Activated naive CD8-positive, alpha-beta T cell treated with anti-CD3 and anti-CD28 coated beads, Interleukin-2, amount 10 ng/mL, durations not matched to agents 7 days and 5 days (primary cell): ENCODE measurements at places on chromosomes 4 and X.
A peak's percentile ranks its signal among the peaks of the same experiment; 100 is the strongest.

DNA sequence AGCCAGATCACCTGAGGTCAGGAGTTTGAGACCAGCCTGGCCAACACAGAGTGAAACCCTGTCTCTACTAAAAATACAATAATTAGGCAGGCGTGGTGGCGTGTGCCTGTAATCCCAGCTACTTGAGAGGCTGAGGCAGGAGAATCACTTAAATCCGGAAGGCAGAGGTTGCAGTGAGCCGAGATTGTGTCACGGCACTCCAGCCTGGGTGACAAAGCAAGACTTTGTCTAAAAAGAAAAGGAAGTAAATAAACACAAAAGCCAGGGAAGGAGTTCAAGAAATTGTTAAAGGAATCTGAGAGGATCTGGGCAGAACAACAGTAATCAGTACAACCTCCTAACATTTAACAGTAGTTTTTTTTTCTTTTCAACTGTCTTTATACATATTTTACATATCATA lies 48.7 kb upstream of the ARHGEF6 start:
- H3K27me3 ChIP-seq, result no peaks in the 10 kb centered on the region
- DNase-seq, result no peak
- H3K36me3 ChIP-seq, result peaks cover 11% of the 10 kb centered on the region
- H3K4me3 ChIP-seq, result no peak overlapping the region
- no peak overlapping the region for H3K27ac ChIP-seq
- no peaks in the 10 kb centered on the region for H3K4me1 ChIP-seq

DNA sequence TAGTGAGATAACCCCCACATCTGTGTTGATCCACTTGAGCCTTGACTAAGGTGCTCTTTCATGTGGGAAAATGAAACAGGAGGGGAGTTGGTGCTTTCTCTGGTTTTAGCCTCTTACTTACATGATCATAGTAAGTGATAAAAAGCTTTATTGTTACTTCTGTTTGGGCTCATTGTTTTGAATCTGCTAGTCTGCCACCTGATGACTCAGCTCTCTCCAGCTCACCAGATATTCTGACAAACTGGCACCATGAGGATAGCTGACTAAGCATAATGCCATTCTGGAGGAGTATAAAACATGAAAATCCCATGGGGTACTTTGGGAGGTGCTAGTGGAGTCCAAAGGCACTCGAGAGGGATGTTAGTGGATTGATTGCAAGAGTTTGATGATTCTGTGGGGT lies 824.0 kb downstream of the RAPGEF2 start:
- H3K27me3 ChIP-seq, result no peaks in the 10 kb centered on the region
- H3K36me3 ChIP-seq, result no peaks in the 10 kb centered on the region
- no peak overlapping the region for H3K4me3 ChIP-seq
- no peak for DNase-seq
- no peaks in the 10 kb centered on the region for H3K4me1 ChIP-seq
- H3K27ac ChIP-seq, result no peak overlapping the region

DNA sequence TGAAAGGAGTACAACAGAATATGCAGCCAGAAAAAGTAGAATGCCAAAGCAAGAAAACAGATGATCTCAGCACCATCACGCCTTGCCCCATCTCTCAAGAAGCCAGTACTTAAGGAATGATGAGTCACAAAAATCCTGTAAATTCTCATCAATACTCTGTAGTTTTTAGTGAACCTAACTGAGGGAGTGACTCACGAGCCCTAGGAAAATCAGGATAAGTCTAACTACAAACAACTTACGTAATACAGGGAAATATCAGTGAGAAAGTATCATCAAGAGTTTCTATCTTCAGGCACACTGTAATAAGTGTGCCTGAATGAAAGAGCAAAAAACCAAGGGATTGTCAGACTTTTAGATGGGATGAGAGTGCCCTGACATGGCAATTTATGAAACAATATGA lies 644.4 kb downstream of the STPG2 start:
- H3K4me1 ChIP-seq, result no peaks in the 10 kb centered on the region
- H3K27ac ChIP-seq, result no peak overlapping the region
- no peak overlapping the region for H3K4me3 ChIP-seq

DNA sequence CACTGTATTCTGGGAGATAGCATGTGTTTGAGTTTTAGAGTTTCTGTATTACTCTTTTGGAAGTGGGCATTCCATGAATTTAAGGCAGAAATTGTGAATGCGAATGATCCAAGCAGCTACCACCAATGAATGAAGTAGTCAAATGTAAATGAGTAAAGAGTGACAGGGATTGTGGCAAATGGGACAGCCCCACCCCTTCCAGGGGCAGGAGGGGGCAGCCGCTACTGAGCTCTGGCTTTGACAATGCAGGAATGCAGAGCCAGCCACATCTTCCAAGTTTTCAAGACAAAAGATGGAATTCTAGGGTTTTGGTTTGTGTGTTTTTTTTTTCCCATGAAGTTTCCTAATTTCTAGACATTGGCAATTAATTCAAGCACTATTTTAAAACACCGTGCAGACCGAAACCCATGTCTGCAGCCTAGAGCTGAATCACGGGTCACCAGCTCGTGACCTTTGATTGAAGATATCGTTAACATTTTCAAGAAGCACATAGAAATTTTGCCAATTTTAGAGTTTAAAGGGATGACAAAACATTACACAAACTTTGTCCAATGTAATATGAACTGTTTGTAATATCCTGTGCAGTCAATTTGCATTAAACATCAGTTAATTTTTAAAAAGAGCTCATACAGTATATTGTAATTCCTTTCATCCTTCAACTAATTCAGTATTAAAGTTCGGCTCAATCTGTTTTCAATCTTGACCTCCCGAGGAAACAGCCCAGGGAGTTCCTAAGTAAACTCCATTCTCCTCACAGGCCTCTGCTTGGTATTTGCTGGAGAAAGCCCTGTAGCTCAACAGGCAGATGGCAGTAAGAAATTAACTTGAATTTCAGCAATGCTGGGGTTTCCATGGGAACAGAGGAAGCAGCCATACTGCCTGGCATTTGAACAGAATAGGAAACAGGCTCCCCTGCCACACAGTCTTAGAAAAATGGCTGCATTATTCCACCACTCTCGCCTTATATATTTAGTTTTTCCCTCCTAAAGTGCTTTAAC lies 83.4 kb downstream of the UCHL1 start:
- DNase-seq, result no peak
- H3K36me3 ChIP-seq, result no peaks in the 10 kb centered on the region
- no peak overlapping the region for H3K27ac ChIP-seq
- H3K27me3 ChIP-seq, result peaks cover 3% of the 10 kb centered on the region

GRCh38 chr4:100098011-100098545 lies 92.2 kb downstream of the DDIT4L start:
- no peaks in the 10 kb centered on the region for H3K36me3 ChIP-seq
- H3K4me1 ChIP-seq, result peaks cover 39% of the 10 kb centered on the region
- no peak for DNase-seq
- H3K27me3 ChIP-seq, result no peaks in the 10 kb centered on the region

DNA sequence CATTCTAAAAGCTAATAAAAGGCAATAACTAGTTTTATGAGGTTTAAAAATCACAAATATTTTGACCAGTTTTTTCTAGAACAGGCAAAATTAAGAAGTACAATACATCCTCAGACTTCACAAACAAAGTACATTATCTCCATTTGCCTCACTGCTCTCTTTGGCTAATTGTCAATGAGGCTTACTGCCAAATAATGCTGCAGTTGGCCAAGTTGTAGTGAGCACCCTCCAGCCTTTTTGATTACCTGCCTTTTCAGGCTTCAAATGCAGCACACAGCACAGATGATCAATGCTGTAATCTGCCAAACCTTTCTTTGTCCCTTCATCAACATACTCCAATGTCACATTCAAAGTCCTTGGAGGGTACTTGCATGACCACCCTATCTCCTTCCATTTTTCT lies 605.2 kb downstream of the KLHL13 start:
- DNase-seq, result no peak
- no peak overlapping the region for H3K4me3 ChIP-seq
- H3K27me3 ChIP-seq, result no peaks in the 10 kb centered on the region
- H3K4me1 ChIP-seq, result no peaks in the 10 kb centered on the region
- H3K27ac ChIP-seq, result no peak overlapping the region

DNA sequence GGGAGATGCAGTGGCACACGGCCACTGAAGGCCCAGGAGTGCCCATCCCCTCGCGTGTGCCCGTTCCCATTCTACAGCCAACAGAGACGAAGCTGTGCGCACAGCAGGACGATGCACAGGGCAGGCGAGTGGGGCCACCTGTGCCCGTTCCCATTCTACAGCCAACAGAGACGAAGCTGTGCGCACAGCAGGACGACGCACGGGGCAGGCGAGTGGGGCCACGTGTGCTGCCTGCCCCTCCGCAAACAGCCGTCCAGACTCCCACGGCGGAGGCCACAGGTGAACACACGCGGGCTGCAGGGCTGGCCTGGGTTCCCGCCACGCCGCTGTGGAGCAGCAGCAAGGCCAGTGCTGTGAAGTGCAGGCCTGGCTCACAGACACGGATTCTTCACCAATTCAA lies 32.0 kb downstream of the GAK start:
- H3K27ac ChIP-seq, result no peak overlapping the region
- H3K36me3 ChIP-seq, result peaks cover 7% of the 10 kb centered on the region
- no peaks in the 10 kb centered on the region for H3K4me1 ChIP-seq
- no peak overlapping the region for H3K4me3 ChIP-seq

- H3K27me3 ChIP-seq, result no peaks in the 10 kb centered on the region
- H3K4me3 ChIP-seq, result no peak overlapping the region
- H3K27ac ChIP-seq, result no peak overlapping the region
- peaks cover 3% of the 10 kb centered on the region for H3K4me1 ChIP-seq
- peak; percentile 64 for DNase-seq
These were observed 43.7 kb downstream of the NSG1 start for GRCh38 chr4:4430492-4431195.

- H3K4me1 ChIP-seq, result no peaks in the 10 kb centered on the region
- no peak overlapping the region for H3K27ac ChIP-seq
- DNase-seq, result no peak
- H3K4me3 ChIP-seq, result no peak overlapping the region
- no peaks in the 10 kb centered on the region for H3K36me3 ChIP-seq
These were observed 208.7 kb downstream of the PDGFC start for GRCh38 chr4:156762851-156763250.

- DNase-seq, result no peak
- H3K4me3 ChIP-seq, result no peak overlapping the region
- H3K4me1 ChIP-seq, result peaks cover 17% of the 10 kb centered on the region
- no peak overlapping the region for H3K27ac ChIP-seq
These were observed 2.7 kb upstream of the COMMD8 start for GRCh38 chr4:47466056-47466785.

GRCh38 chrX:134654398-134655012 lies 3.8 kb downstream of the PLAC1 start:
- no peak for DNase-seq
- H3K27me3 ChIP-seq, result peaks cover 4% of the 10 kb centered on the region
- no peaks in the 10 kb centered on the region for H3K4me1 ChIP-seq
- no peak overlapping the region for H3K27ac ChIP-seq
- no peaks in the 10 kb centered on the region for H3K36me3 ChIP-seq

DNA sequence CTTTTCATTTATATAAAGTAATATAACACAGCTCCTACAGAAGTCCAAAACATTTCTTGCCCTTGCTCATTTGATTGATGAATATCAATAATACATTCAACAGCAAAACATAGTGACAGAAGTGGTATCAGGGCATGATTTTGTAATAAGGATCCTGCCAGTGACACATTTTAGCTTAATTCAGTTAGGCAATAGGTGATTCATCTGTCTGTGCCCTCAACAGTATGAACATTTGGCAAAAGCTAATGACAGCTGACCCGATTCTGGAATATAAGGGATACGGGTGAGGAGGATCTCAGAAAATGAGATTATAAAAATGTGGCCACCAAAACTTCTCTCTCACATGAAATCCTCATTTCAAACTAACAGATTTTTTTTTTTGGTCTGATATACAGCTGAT lies 294.0 kb downstream of the CAMK2D start:
- peaks cover 5% of the 10 kb centered on the region for H3K4me1 ChIP-seq
- H3K4me3 ChIP-seq, result no peak overlapping the region
- H3K36me3 ChIP-seq, result peaks cover 20% of the 10 kb centered on the region
- H3K27ac ChIP-seq, result no peak overlapping the region

- H3K27me3 ChIP-seq, result no peaks in the 10 kb centered on the region
- H3K4me1 ChIP-seq, result no peaks in the 10 kb centered on the region
- DNase-seq, result no peak
- H3K4me3 ChIP-seq, result no peak overlapping the region
- H3K27ac ChIP-seq, result no peak overlapping the region
These were observed 33.8 kb upstream of the FAT4 start for GRCh38 chr4:125280892-125281403.

DNA sequence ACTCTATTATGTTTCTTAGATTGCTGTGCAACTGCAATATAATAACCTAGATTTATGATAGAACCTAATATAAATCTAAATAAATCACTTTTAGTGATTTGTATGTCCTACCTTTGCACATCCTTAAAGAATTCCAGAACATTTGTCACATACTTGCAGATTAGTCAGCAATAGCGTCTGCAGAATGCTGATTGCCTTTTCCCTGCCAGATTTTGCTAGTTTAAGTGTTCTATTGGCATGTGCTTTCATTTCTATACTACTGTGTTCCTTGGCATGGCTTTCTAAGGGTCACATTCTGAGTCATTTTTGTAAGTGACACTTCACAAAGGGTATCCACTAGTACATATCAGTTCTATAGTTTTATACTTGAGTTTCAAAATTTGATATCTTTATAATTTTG lies 303.1 kb upstream of the GIMD1 start:
- no peak overlapping the region for H3K27ac ChIP-seq
- no peaks in the 10 kb centered on the region for H3K36me3 ChIP-seq
- no peaks in the 10 kb centered on the region for H3K4me1 ChIP-seq
- no peak for DNase-seq

GRCh38 chrX:53288189-53288588 lies 6.8 kb upstream of the IQSEC2 start:
- H3K27me3 ChIP-seq, result no peaks in the 10 kb centered on the region
- peak overlapping the region; percentile 77 for H3K4me3 ChIP-seq
- peak overlapping the region; percentile 82 for H3K27ac ChIP-seq
- peaks cover 21% of the 10 kb centered on the region for H3K4me1 ChIP-seq
- DNase-seq, result peak; percentile 30
- no peaks in the 10 kb centered on the region for H3K36me3 ChIP-seq

GRCh38 chr4:3835527-3836405 lies 69.6 kb downstream of the ADRA2C start:
- DNase-seq, result no peak
- no peaks in the 10 kb centered on the region for H3K4me1 ChIP-seq
- H3K36me3 ChIP-seq, result no peaks in the 10 kb centered on the region
- H3K27me3 ChIP-seq, result peaks cover 13% of the 10 kb centered on the region
- no peak overlapping the region for H3K27ac ChIP-seq
- H3K4me3 ChIP-seq, result no peak overlapping the region

DNA sequence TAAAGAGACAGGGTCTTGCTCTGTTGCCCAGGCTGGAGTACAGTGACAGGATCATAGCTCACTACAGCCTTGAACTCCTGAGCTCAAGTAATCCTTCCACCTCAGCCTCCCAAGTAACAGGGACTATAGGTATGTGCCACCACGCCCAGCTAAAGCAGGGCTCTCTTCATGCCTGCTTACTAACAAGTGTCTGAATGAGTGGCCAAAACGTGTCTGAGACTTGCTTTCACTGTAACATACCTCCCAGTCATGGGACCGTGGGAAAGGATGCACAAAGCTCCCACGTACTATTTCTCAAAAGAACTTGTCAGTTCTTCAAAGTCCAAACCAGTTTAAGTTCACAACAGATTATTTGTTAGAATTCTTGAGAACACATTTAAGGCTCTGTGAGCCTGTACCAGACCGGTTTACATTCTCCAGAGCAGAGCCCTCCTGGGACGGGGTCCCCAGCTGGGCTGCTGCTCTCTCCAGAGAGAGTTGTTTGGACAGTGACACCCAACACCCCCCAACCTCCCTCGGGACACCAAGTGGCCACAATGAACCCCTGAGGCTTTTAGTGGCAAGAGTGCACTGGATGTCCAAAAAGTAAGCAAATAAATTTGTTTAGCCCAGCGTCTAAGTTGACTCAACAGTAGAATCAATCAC lies 24.1 kb downstream of the SH3KBP1 start:
- no peak overlapping the region for H3K27ac ChIP-seq
- H3K36me3 ChIP-seq, result peaks cover 14% of the 10 kb centered on the region
- peaks cover 34% of the 10 kb centered on the region for H3K4me1 ChIP-seq
- no peak overlapping the region for H3K4me3 ChIP-seq
